ENCODE measurements at places on chromosomes 3 and 15.

DNA sequence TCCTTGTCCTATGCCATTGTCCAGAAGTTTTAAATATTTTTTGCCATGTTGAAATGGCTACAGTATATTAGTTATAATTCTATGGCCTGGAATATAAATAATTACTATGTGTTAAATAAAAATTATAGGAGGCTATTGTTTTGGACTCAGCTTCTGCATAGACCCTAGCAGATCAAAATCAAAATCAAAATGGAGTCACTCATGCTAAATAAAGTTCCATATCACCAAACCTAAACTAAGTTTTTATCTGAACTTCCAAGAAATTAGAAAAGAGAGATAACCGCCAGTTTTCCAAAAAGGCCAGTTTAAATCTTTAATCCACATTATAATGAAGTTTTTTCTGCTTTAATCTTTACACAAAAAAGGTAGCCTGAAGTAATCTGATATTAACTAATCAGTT is 227.8 kb upstream of the P2RY1 start:
- no peak for ATAC-seq

- no peak for ATAC-seq
Measured at GRCh38 chr15:91974321-91974720, 120.8 kb downstream of the SLCO3A1 start.

DNA sequence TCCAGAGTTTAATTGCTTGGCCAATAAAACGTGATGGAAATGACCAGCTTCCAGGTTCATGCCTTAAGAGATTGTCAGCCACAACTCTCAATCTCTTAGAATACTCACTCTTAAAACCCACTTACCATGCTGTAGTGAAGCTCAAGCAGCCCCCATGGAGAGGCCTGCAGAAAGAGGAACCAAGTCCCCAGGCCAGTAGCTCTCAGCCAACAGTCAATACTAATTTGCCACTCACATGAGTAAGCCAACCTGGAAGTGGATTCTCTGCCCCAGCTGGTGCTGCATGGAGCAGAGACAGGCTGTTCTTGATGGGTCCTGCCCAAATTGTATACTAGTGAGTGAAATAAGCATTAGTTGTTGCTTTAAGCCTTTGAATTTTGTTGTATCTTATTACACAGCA is 155.9 kb downstream of the OXSM start:
- ATAC-seq = no peak

DNA sequence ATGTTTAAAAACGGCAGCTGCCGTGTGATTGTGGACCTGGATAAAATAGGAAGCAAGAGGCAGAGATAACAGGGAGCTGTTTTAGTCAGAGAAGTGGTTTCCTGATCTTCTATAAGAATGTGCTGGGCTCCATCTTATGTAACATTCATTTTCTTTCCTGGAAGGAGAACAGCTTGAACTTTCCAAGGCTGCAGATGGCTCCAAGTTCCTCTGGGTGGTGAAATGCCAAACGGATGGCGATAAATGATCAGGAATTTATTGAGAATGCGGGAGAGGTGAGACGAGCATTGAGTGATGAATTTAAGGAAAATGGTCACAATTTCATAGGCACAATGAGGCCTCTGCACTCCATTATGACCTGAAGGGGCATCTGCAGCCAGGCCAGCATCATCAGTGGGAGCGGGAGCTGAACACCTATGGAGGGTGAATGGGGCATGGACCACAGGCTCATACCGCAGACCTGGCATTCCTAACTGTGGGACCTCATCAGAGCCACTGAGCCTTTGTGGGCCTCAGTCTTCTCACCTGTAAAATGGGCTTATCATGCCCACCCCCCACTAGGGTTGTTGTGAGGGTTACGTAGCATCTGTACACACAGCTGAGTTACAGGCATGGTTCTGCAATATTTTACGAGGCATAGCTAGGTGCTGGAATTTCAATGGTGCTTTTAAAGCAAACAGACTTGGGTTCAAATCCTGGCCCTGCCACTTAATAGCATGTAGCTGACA is 17.1 kb downstream of the MGLL start:
- ATAC-seq = no peak

- no peak for ATAC-seq
Measured at GRCh38 chr3:141795276-141795675, 32.1 kb downstream of the GRK7 start.

GRCh38 chr15:92425578-92426225 is 32.0 kb downstream of the ST8SIA2 start:
- ATAC-seq = no peak
